Upper lobe of right lung (tissue), 1 donor: ENCODE measurements at places on chromosomes 1 and 21. TPM values are rescaled to one million over a fixed set of nuclear protein-coding genes. Genes with fewer than 3 reads are reported as not detected.

DNA sequence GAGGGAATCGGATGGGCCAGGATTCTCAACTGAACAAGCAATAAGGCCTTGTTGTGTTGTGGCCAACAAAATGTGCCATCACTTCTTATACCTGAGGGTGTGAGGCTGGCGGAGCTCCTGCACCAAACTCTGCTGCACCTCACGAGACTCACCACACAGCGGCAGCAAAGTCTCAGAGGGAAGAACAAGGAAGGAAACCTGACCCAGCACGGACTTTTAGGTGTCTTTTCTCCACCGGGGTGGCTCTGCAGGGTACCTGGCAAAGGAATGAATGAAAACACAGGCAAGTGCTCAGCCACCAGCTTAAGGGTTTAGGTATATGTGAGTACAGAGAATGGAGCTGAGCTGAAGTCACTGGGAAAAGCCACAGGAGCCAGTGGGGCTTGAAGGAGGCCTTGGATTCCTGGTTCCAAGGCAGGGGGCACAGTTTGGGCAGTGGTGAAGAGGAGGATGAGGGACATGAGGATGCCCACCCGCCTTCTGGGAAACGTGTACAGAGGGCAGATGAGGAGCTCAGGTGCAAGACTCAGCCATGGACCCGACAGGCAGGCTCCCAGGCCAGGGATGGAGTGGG is 31.1 kb upstream of the HSD3B1 start:
- peak; percentile 73 for DNase-seq

DNA sequence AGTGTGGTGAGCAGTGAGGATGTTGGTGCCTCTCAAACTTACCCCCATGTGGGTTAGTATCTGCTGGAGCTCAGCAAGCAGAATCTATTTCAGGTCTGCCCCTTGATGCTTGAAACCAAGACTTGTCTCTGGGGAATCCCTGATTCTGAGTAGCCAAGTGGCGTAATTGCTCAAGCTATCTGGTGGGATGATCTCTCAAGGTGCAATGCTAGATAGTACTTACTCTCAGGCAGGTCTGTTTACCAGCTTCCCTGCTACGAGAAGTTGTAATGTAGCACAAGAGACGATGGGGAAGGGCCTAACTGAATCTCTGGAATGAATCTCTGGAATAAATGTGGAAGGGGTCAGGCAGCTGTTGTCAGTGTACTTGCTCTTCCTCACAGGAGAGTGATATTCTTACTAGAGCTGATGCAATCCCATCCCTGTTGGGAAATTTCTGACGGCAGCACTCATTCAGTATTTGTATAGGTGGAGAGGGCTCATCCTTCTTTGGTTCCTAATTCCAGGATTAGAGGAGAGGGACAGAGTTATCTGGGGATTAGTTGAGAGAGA is 65.4 kb downstream of the MACF1 start:
- no peak for DNase-seq

GRCh38 chr21:36654324-36654723 is 44.6 kb upstream of the SIM2 start:
- DNase-seq, result no peak

DNA sequence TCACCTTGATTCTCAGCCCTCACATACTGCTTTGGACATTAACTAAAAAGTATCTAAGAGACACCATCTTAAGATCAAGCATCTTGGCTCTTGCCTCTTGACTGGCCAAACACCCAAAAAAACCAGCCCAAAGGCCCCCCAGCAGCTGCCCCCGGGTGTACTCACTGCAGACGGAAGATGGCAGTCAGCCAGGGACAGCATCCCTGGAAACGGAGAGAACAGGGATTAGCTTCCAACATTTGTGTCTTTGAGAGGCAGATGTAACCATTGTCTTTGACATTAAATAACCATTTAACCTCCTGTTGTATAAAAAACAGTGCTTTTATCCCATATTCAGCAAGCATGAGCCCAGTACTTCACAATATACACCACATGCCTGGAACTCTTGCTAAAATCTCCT is 11.3 kb downstream of the TMEM63A start:
- DNase-seq, result no peak

LCE4A gene
- total RNA-seq, result not detected

DNA sequence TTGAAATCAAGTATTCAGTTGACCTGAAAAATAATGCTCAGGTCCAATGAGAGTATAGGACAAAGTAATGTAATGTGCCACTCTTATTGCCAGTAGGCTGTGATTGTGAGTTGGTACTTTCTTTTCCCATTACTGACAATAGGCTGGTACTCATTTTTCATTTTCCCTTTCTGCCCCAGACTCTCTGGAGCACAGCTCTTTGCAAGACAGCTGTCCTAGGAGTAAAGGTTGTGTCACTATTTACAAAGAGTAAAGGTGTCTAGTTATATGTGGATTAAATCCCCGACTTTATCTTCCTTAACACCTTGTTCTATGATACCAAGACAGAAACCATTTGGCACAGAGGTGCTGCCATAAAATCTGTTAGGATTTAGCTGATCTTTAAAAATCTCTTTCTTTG is 32.3 kb upstream of the RASAL2 start:
- no peak for DNase-seq

DNA sequence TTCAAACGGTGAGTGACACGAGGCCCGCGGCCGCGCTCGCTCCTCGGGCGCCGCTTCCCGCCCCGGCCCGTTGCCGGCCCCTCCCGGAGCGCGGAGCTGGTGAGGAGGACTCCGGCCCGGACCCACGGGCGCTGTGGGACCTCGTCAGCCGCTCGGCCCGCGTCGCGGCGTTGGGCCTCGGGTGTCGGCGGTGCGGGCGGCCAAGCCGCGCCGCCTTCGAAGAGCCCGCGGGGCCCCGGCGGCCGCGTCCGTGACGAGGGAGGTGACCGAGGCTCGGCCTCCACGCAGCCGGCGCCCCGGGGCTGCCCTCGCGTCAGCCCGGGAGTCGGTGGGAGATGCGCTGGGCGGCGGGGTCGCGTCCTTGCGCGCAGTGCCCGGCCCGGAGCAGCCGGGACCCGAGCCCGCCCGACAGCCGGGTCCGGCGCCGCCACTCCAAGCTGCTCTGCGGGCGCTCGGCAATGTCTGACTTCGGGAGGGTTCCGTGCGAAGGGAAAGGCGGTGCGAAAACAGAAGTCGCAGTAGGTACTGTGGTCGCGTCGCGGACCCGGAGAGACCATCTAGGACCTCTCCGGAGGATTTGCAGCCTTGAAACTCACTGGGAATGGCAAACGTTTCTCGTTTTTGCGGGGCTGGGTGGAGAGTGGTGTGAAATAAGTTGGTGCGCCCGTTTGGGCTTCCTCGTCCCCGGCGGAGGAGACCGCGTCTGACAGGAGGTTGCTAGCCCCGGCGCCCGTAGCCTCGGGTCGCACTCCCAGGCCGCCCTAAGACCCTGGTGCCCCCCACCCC is 829 bp downstream of the SPEN start:
- peak; percentile 80 for DNase-seq

GRCh38 chr1:153842006-153842471 is 66.8 kb downstream of the SLC27A3 start:
- DNase-seq, result no peak

GRCh38 chr1:203173566-203173965 is 2.1 kb downstream of the MYBPH start:
- no peak for DNase-seq

CCDC185 gene
- total RNA-seq, result not detected

- DNase-seq, result no peak
Measured at GRCh38 chr1:168098534-168099320, 38.0 kb downstream of the GPR161 start.

- no peak for DNase-seq
Measured at GRCh38 chr1:14755518-14756252, 157.2 kb downstream of the KAZN start.

- DNase-seq, result no peak
Measured at GRCh38 chr1:207817778-207818751, 66.2 kb downstream of the CD46 start.

- no peak for DNase-seq
Measured at GRCh38 chr1:6207921-6208320, 2.0 kb downstream of the RNF207 start.

DNA sequence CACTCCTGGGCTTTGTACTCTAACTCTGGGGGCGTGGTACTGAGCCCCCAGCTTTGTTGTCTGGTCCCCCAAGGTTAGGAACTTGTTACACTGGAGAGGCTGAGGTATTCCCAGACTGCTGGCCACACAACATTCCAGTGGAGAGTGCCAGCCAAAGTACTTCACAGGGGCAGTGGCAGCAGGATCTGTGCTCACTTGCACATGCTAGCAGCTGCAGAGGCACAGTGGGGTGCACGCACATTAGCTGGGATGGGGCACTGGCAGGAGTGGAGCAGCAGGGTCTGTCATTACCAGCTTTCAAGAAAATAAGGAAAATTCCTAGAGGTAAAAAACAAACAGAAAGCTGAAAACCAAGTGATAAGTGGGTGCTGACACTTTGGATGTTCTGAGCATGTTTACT is 31.0 kb downstream of the ZNF691 start:
- no peak for DNase-seq

GRCh38 chr1:172818841-172819527 is 160.1 kb downstream of the FASLG start:
- no peak for DNase-seq

ARHGEF10L gene
- total RNA-seq, result 34.1 TPM

RAB13 gene
- total RNA-seq, result 103 TPM

- no peak for DNase-seq
Measured at GRCh38 chr1:77038000-77038399, 170.7 kb downstream of the ST6GALNAC5 start.

OR2G6 gene
- not detected for total RNA-seq

- DNase-seq, result peak; percentile 66
Measured at GRCh38 chr1:9590945-9591668, 2.4 kb downstream of the TMEM201 start.

FMN2 gene
- total RNA-seq, result 0.52 TPM

DNA sequence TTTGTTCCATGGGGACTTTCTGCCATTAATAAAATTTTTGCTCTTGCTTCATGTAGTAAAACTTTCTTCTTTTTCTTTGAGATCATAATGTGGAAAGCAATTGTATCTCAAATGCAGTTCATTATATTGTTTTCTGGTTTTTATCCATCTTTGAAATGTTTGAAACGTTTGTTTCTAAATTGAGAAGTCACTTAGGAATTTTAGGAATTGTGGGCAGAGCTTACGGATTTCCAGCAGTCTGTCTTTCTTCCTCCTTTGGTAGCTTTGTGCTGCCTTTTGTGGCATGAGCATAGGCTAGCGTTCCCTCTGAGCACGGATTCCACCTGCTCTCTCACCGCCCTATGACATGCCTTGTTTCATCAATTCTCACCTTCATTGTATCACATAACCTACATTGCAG is 2.9 kb upstream of the ST6GALNAC5 start:
- DNase-seq, result no peak

TMEM51 gene
- 14.7 TPM for total RNA-seq

DNA sequence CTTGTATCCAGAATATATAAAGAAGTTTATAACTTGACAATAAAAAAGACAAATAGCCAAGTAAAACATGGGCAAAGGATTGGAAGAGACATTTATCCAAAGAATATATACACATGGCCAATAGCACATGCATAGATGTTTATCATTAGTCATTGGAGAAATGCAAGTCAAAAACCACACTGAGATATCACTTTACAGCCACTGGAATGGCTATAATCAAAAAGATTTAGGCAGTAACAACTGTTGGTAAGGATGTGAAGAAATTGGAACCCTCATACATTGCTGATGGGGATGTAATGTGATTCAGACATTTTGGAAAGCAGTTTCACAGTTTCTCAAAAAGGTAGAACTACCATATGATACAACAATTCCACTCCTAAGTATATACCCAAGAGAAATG is 51.1 kb downstream of the SLC44A5 start:
- DNase-seq, result no peak

DNA sequence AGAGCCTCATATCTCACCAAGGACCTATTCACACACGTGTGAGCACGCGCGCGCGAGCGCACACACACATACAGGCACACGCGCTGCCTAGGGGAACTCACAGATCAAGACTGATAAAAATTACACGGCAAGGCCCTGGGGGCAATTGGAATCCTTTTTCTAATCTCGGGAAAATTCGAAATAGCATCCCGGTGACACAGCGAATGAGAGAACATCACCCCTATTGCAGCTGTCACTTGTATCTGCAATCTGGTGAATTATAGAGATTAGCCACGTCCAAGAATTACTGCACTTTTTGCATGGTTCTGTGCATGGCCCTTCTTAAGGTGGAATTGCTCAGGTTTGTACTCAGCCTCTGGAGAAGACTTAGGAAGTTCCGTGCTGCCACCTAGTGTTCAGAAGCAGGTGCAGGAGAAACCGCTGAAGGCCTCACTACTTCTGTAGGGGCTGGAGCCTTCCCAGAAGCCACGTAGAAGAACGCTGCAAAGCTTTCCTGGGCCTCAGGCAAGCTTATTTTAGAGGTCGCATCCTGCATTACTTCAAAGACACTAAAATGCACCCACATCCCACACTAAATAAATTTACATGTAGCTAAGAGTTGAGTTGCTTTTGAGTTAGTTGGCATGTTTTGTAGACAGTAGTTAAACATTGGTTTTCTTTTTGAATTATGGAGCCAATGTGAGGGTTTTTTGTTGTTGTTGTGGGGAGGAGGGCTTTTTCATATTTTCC is 229.2 kb upstream of the CAMK1G start:
- DNase-seq, result peak; percentile 71

PTPRC gene
- 127 TPM for total RNA-seq

- no peak for DNase-seq
Measured at GRCh38 chr1:212930986-212931678, 19.2 kb upstream of the VASH2 start.

- no peak for DNase-seq
Measured at GRCh38 chr1:91520942-91521507, 20.4 kb downstream of the CDC7 start.

DNA sequence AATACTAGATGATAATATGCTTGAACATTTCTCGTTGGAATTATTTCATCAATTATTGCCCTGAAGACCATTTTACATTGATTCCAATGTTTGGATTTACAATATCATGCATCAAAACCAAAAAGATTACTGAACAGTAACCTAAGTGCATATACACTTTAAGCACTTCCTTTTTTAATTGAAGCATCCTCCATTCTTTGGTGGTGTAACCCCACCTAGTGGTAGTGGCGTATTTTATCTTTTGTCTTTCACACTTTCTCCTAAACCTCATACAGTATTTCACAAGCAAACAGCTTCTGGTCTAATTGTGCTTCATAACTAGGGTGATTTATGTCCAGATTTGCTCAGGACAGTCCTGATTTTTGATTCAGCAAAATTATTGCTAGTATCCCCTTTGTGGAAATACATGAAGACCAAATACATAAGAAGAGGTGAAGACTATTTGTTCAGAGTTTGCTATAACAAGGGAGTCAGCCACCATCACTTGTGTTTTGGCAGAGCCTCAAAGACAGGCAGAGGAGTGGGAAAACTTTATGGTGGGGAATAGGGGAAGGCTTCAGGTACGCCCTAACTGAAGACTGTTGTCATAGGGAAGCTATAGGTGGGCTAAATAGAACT is 3.4 kb upstream of the NVL start:
- no peak for DNase-seq

- DNase-seq, result no peak
Measured at GRCh38 chr1:67755619-67756018, 70.6 kb downstream of the GADD45A start.

GNAT2 gene
- not detected for total RNA-seq
